ENCODE measurements at places on chromosomes 1 and 21. TPM values are rescaled to one million over a fixed set of nuclear protein-coding genes. Genes with fewer than 3 reads are reported as not detected.

DNA sequence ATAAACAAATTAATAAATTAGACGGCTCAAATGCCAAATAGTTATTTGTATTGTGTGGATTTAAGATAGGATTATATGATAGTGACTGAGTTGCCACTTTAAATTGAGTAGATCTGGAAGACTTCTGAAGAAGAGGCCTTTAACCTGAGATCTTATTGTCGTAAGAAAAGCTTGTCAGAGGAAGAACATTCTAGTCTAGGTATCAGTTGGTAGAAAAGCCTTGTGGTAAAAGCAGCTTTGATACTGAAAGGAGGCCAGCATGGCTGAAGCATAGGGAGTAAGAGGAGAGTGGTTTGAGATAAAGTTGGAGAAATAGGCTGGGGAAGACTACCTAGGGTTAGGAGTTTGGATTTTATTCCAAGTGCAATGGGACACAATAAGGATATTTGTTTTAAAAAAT, 29.1 kb downstream of the SLC30A7 start:
- H3K4me1 ChIP-seq: peaks cover 5% of the 10 kb centered on the region
- H3K36me3 ChIP-seq: peaks cover 68% of the 10 kb centered on the region
- H3K4me3 ChIP-seq: no peak overlapping the region
- no peaks in the 10 kb centered on the region for H3K27me3 ChIP-seq
- H3K27ac ChIP-seq: no peak overlapping the region

GRCh38 chr1:95382000-95382786, 148.2 kb downstream of the RWDD3 start:
- H3K36me3 ChIP-seq: no peaks in the 10 kb centered on the region
- no peak overlapping the region for H3K4me3 ChIP-seq
- peaks cover 40% of the 10 kb centered on the region for H3K4me1 ChIP-seq
- H3K27ac ChIP-seq: no peak overlapping the region
- H3K27me3 ChIP-seq: no peaks in the 10 kb centered on the region
- peak; percentile 67 for DNase-seq

DNA sequence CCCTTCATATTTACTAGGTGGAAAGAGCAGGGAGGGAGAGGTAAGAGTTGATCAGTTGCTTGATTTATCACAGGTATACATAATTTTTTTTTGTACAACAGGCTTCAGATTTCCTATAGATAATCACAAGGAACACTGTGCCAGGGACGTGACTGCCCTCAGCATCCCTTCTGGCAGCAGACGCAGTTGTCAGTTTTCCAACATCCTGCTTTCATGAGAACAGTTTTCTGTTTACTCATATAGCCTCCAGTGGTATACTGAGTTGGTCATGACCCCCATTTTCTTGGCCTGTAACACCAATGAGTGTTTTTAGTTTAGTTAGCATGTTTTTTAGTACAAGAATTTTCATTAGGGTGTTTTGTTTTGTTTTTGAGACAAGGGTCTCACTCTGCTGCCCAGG, 37.9 kb upstream of the PTPRF start:
- H3K36me3 ChIP-seq: no peaks in the 10 kb centered on the region
- peaks cover 5% of the 10 kb centered on the region for H3K4me1 ChIP-seq
- no peak overlapping the region for H3K27ac ChIP-seq
- no peak for DNase-seq
- no peak overlapping the region for H3K4me3 ChIP-seq
- H3K27me3 ChIP-seq: no peaks in the 10 kb centered on the region

DNA sequence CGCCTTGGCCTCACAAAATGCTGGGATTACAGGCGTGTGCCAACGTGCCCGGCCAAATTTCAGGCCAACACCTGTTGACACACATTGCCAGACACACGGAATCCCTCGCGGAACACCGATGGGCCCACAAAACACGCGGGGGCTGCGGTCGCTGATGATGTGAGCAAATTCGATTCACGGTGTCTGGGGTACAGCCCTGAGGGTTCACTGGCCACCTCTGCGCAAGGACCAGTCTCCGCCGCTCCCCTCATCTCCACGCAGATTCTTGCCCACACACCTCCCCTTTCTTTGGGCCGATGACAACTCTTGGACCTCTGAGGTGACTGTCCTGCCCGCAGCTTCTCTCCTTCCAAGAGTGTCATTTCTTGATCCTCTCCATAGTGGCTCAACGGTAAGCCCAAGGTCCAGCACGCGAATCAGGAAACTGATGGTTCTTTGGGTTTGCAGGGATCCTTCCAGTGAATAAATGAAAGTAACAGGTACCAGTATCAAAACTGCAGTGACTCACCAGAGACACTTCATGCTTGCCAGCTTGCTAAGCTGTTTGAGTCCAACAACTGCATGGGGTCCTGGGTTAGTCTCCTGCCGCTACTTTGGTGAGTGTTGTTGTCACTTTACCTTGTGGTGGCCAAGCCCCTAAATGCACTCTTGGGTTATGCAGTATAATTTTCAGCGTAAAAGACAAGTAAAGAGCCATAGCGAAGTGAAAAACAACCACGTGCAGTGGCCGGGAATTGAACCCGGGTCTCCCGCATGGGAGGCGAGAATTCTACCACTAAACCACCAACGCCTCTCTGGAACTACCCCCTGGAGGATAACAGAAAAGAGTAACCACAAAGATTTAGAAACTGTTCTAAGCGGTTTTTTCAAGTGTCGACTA, 11.0 kb upstream of the RNU1-3 start:
- no peaks in the 10 kb centered on the region for H3K36me3 ChIP-seq
- no peak overlapping the region for H3K27ac ChIP-seq
- no peaks in the 10 kb centered on the region for H3K4me1 ChIP-seq
- H3K4me3 ChIP-seq: no peak overlapping the region
- DNase-seq: peak; percentile 48

- H3K27me3 ChIP-seq: no peaks in the 10 kb centered on the region
- H3K27ac ChIP-seq: no peak within 1 kb of the TSS
- no peaks in the 10 kb centered on the region for H3K36me3 ChIP-seq
- no peak within 1 kb of the TSS for H3K4me3 ChIP-seq
- DNase-seq: no peak
Measured at GRCh38 chr1:84398175-84399155, at the start of gene DNASE2B. Gene DNASE2B (plus strand): TSS chr1:84398484. CDS start chr1:84398565, 81 bp downstream.

GRCh38 chr1:115283681-115284146, 54.3 kb downstream of the NGF start:
- no peak overlapping the region for H3K4me3 ChIP-seq
- H3K4me1 ChIP-seq: 0 out of 2 replicates have a peak, but pooled peaks cover 8% of the 10 kb centered on the region
- DNase-seq: no peak
- no peaks in the 10 kb centered on the region for H3K27me3 ChIP-seq

LENEP gene
- polyA plus RNA-seq: 0.26 TPM

CELA2B gene
- polyA plus RNA-seq: not detected

DNA sequence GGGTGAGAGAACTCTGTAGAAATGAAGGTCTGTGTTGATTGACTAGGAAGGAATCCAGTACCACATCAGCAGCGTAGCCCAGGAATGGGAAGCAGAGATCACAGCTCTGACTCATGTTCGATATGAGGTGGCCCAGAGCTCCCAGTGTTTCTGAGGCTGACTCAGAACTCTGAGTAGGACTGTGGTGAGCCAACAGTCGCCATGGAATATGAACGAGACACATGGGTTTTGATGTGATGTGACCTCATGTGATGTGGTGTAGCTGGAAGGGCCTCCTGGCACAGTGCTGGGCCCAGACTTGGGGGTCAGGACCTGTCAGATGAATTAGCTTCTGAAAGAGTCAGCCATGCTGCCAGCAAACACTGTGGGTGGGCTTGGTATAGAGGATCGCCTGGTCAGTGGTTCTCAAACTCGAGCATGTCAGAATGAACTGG, 237.0 kb downstream of the MRPL39 start:
- no peaks in the 10 kb centered on the region for H3K27me3 ChIP-seq
- no peak overlapping the region for H3K4me3 ChIP-seq

KCNK2 gene
- 16.2 TPM for polyA plus RNA-seq

GRCh38 chr1:76125473-76126219, 51.1 kb downstream of the ST6GALNAC3 start:
- no peak for DNase-seq
- no peaks in the 10 kb centered on the region for H3K27me3 ChIP-seq
- no peak overlapping the region for H3K4me3 ChIP-seq
- H3K36me3 ChIP-seq: peaks cover 6% of the 10 kb centered on the region
- H3K27ac ChIP-seq: no peak overlapping the region

DNA sequence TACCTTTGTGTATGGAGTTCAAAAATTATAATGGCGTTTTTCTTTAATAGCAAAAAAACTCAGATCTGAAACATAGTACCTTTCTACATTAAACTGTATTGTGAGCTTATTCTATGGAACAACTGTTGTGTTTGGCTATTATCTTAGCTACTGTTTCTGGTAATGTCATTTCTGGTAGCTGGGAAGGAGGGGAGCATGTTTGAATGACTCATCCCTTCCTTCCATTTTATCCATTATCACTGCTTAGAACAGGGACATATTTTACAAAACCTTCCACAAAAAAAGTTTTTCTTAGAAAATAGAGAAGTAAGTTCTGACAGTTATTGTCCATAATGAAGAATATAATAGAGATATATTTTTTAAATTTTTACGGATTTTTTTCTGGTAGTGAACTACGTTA, 128.3 kb downstream of the NRDC start:
- peaks cover 9% of the 10 kb centered on the region for H3K4me1 ChIP-seq
- H3K4me3 ChIP-seq: no peak overlapping the region
- H3K36me3 ChIP-seq: peaks cover 78% of the 10 kb centered on the region
- peak overlapping the region; percentile 19 for H3K27ac ChIP-seq
- no peak for DNase-seq

DNA sequence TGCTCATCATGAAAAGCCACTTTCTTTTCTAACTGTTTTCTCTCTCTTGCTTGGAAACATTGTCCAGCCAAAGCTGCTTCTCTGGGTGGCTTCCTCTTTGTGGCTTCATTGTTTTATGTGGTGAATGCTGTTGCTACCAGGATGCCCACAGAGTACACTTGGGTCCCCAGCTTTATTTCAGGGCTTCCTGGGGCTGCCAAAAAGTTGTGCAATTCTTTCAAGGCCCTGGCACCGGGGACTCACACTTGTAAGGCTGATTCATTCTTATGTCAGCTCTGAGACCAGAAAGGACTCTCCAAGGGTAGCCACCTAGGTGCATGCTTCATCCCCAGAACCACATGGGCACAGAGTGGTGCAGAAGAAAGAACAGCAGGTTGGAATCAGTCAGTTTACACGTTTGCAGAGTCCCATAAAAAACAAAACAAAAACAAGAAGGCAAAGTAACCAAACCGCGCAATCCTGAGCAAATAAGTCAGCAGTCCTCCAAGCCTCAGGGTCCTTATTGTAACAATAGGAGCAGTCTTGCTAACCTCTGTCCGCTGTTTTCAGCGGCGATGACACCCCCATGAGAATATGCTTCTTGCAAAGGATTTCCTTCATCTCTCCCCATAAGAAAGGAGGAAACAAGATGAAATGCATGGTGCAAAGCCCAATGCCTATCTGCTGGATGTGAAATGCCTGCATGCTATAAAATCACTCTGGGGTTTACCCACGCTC, 89.9 kb upstream of the SSX2IP start:
- H3K4me1 ChIP-seq: no peaks in the 10 kb centered on the region
- no peaks in the 10 kb centered on the region for H3K36me3 ChIP-seq
- no peak for DNase-seq
- no peak overlapping the region for H3K27ac ChIP-seq
- H3K4me3 ChIP-seq: no peak overlapping the region

PROK1 gene
- polyA plus RNA-seq: not detected

SELP gene
- not detected for polyA plus RNA-seq

DNA sequence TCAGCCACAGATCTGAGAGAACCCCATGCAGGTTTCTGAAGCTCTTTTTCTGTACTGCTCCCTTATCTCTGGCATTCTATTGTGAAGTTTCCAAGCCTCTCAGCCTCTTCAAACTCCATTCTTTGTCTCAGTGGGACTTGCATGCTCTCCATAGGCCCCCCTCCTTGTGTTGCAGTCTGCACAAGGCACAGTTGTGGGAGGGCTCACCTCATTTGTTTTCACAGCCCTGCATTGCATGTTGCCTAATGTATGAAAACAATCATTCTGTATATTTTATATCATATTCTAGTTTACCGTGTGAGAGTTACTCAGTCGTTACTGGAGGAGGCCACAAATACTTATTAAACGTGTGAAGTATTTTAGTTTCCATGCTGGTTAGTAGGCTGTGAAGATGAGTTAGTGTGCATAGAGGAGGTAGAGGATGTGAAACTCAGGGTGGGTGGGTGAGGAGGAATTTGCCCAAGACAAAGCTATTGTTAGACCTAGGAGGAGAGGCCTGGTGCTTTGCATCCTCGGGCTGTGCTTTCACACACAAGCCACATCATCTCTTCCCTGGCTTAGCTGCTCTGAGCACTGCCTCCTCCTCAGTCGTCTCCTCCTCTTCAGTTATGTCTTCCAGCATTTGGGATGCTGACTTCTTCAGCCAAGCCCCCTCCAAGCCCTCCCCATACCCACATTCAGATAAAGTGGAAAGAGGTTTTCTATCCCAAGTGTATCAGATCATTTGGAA, 7.8 kb upstream of the CHI3L2 start:
- no peaks in the 10 kb centered on the region for H3K36me3 ChIP-seq
- H3K27ac ChIP-seq: no peak overlapping the region
- H3K4me1 ChIP-seq: no peaks in the 10 kb centered on the region
- no peaks in the 10 kb centered on the region for H3K27me3 ChIP-seq
- no peak overlapping the region for H3K4me3 ChIP-seq
- no peak for DNase-seq

GRCh38 chr1:57957576-57957975, 533.7 kb upstream of the DAB1 start:
- no peak for DNase-seq
- no peaks in the 10 kb centered on the region for H3K36me3 ChIP-seq
- peaks cover 4% of the 10 kb centered on the region for H3K4me1 ChIP-seq
- H3K27ac ChIP-seq: no peak overlapping the region

DNA sequence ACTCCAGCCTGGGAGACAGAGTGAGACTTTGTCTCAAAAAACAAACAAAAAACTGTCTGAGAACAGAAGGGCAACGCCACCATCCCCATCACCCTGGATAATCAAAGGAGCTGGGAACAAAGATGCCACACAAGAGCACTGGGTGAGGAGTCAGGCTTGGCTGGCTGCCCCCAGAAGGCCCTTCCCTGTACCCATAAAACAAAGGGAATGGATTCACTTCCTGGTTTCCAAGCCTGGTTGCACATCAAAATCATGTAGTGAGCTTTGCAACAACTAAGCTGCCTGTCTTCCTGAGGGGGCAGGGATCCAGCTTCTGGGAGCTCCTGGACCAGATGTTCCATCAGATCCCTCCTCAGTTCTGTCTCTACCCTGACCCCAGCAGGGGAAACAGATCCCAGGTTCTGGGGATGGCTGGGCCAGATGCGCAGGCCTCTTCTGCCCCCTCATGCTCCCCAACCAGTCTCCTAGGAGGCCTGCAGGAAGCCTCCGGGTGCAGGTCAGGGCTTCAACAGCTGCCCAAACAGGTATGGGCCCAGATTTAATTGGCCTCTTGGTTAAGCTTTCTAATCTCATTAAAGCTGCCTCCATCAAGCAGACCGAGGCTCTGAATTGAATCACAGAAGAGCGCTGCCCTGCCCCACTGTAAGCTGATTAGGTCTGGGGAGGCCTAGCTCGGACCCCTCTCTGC, 97.8 kb downstream of the MRPL37 start:
- no peak overlapping the region for H3K4me3 ChIP-seq
- H3K4me1 ChIP-seq: peaks cover 75% of the 10 kb centered on the region
- no peaks in the 10 kb centered on the region for H3K36me3 ChIP-seq
- no peaks in the 10 kb centered on the region for H3K27me3 ChIP-seq
- peak; percentile 80 for DNase-seq

HMGCS2 gene
- polyA plus RNA-seq: not detected

PLEKHA6 gene
- 3.1 TPM for polyA plus RNA-seq

Measured in SK-N-SH (cell line).